ENCODE measurements at places on chromosomes 6 and 20. TPM values are rescaled to one million over a fixed set of nuclear protein-coding genes. Genes with fewer than 3 reads are reported as not detected.

Gene SOX18
- not detected for total RNA-seq

- DNase-seq, result no peak
These were observed 105.8 kb upstream of the DUSP22 start for GRCh38 chr6:186340-186965.

Gene CDKN1A
- total RNA-seq, result 13.0 TPM

DNA sequence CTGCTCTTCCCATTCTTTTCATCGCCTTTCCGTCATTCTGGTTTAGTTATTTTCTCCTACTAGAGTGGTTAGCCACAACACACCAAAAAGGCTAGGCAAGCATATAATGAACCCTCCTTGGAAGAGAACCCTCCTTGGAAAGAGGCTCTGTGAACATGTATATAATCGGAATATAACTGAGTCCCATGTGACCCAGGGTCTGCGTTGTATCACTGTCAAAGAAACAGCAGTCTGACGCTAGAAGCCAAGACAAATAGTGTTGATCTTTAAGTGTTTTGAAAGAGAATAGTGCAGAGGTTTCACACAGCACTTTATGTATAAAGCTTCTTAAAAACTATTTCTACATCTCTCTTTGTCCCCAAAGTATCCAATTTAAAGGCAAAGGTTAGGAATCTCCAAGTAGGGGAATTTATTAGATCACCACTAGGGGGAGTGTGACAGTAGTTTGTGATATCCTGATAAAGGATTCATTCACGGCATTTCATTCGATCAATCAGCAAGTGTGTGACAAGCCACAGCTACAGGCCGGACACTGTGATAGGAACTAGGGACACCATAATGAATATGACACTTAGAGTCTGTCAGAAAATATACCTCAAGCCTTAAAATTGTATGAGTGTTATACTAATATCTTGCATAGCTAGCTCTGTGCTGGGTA, 395.3 kb downstream of the CD109 start:
- no peak for DNase-seq

Gene PHF10
- total RNA-seq, result 72.7 TPM

GRCh38 chr6:1871724-1872315, 262.1 kb downstream of the FOXC1 start:
- no peak for DNase-seq

GRCh38 chr6:113953346-113953745, 17.6 kb downstream of the HDAC2 start:
- no peak for DNase-seq

DNA sequence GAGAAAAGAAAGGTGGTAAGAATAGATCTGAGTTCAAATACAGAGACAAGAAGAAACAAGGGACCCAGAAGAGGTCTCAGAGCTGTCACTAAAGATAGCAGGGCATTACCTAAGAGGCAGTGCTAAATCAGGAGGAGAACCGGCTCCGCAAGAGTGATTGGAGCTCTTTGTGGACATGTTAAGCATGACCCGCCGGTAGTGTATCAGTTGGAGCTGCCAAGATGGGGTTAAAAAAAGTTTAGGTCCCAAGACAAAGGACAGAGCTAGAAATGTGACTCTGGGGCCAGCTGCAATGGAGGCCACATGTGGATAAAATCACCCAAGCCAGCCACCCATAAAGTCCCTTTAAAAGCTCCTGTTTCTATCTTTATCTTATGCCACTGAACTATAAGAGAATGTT, 93.4 kb downstream of the MBOAT1 start:
- DNase-seq, result no peak

GRCh38 chr6:163254341-163254835, 160.1 kb upstream of the QKI start:
- no peak for DNase-seq

- no peak for DNase-seq
These were observed 10.9 kb downstream of the EDN1 start for GRCh38 chr6:12301018-12301417.

Gene RGS17
- total RNA-seq, result not detected

DNA sequence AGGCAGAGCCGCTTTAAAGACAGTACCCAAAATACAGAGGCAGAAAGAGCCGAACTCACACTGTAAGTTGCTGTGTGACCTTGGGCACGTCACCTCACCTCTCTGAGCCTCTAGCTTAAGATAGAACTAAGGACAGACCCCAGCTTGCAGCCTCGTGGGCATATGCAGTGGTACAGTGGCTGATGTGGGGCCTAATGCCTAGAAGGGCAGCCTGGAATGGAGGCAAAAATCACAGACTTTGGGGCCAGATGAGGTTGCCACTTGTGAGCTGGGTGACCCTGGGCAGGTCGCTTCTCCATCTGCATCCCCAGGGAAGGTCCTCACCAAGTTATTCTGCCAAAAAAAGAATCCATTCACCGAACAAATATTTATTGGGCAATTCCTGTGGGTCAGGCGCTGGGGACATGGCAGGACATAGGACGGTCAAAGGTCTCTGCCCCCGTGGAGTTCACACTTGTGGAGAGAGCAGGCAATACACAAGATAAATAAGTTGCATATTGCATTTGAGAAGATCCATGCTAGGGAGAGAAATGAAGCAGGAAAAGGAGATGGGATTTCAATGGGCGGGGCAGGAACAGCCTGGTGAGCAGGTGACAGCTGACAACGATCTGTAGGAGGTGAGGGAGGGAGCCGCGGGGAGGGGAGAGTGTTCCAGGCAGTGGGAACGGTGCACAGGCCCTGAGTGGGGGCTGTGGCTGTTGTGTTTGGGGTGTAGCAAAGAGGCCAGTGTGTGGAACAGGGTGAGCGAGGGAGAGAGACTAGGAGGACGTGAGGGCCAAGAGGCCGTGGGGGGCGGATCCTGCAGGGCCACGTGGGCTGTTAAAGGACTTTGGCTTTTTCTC, 115.2 kb downstream of the CEBPB start:
- DNase-seq, result no peak

GRCh38 chr20:49915118-49915379, 280 bp downstream of the SPATA2 start:
- DNase-seq, result no peak

GRCh38 chr6:147060636-147061035, 143.6 kb upstream of the STXBP5 start:
- DNase-seq, result no peak

Gene SLC35F1
- total RNA-seq, result 0.08 TPM

GRCh38 chr6:16168858-16169257, 40.0 kb downstream of the MYLIP start:
- no peak for DNase-seq

DNA sequence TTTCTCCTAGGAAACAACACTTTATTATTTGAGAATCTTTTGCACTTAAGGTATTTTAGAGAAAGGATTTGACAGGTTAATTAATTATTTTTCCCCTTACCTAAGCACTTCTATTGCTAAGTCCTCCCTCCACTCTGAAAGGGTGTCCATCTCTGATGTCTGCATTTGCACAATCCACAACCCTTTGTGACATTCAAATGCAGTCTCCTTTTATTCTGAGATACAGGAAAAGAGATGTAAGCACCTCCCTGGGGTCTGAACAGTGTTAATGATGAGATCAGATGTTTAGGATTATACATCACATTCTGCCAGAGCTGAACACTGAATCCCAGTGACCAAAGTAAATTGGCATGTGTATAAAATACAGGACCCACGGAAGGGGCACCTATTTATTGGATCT, 864.2 kb upstream of the FLRT3 start:
- DNase-seq, result no peak

Gene MRAP2
- not detected for total RNA-seq

- DNase-seq, result no peak
These were observed 790.1 kb upstream of the SLC35B3 start for GRCh38 chr6:9225441-9225871.

- DNase-seq, result no peak
These were observed 189.5 kb downstream of the TMEM242 start for GRCh38 chr6:157133856-157134255.

Gene QKI
- 59.7 TPM for total RNA-seq

All from activated naive CD8-positive, alpha-beta T cell treated with anti-CD3 and anti-CD28 coated beads for 36 hours (primary cell).